ENCODE measurements at places on chromosomes 5 and 9.

GRCh38 chr5:14686517-14686916 is 22.0 kb downstream of the OTULIN start:
- no peak for DNase-seq

DNA sequence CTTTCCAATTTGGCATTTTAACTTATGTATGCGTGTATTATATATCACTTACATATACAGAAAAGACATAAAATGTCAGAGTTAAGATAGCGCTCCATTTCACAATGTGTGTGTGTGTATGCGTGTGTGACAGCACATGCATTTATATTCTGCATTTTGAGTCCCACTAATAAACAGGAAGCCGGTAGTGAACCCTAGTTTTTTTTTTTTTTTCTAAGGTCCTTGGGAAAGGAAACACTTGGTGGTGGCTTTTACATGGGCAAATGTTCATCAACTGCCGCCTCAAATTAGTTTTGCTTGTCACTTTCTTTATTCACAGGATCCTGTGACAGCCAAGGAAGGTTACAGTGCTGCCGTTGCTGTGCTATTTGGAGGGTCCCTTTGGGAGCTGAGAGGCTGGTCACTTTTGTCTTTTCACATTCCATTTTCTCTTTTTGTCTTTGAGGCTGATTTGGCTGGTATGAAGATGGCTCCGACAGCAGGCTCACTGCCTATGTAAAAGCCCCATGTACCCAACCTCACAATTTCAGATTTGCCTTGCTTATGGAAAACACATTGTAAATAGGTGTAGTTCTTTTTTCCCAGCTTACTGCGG is 298.9 kb downstream of the CSNK1G3 start:
- no peak for DNase-seq

- DNase-seq: no peak
Measured at GRCh38 chr9:93948441-93949072, 6.6 kb downstream of the BARX1 start.

- DNase-seq: no peak
Measured at GRCh38 chr5:107551088-107551487, 119.6 kb downstream of the EFNA5 start.

DNA sequence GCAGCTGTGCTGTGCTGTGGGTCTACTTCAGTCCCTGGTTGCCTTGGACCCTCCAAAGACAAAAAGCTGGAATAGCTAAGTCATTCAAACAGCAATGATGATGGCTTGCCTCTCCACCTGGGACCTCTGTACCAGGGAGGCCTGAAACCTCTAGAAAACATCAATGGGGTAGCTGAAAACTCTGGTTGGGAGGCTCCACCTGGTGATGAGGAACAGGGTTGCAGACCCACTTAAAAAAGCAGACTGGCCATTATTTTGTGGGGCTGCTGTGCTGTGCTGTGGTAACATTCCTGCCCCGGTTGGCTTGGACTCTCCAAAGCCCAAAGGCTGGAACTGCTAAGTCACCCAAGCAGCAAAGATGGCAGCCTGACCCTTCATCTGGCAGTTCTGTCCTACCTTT is 839.3 kb upstream of the ARRDC3 start:
- no peak for DNase-seq

- DNase-seq: no peak
Measured at GRCh38 chr5:105428451-105429380, 1866.1 kb upstream of the NUDT12 start.

DNA sequence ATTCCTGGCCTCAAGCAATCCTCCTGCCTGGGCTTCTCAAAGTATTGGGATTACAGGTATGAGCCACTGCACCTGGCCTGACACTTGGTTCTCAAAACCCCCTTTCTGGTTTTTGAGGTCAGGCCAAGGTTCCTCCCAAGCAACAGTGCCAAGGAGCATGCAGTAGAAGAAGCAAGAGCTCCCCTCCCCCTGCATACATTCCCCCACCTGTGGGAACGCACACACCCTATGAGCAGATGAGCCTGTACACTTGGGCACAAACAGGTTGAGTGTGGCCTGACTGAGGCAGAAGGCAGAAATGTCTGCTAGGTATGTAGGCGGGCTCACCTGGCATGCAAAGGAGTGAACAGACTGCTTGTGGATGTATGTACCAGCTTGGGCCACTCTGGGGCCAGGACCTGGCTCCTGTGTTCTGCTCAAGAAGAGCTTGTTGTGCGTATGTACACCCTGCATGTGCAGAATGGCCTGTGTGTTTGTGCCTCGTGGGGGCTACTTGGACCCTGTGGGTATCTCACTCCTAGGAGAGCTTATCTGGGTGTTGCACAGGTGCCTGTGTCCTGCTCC is 1.7 kb downstream of the GPRIN1 start:
- no peak for DNase-seq

GRCh38 chr9:133275105-133276000 is at the start of gene ABO:
Gene ABO, minus strand, starts transcription at chr9:133275201.
- DNase-seq: no peak

GRCh38 chr9:20270161-20270560 is 352.1 kb downstream of the MLLT3 start:
- no peak for DNase-seq

- no peak for DNase-seq
Measured at GRCh38 chr9:37187713-37188439, 67.5 kb downstream of the ZCCHC7 start.

DNA sequence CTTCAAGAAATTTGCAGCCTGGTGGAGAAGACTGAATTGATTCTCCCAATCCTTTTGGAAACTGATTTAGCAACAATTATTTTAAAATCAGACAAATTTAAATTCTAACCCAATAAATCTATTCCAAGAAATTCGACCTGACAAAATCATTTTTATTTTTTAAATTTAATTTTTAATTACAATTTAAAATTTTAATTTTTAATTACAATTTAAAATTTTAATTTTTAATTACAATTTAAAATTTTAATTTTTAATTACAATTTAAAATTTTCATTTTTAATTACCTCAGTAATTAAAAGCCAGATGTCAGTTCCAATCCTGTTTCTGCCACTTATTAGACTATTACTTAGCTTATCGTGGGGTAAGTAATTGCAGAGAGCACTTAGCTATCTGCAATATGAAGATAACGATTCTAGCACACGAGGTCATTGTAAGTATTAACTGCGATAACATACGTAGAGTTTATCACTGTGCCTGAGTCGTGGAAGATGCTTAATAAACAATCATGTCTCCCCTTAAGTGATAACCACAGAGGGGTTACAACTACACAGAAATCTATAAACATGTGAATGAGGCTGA is 346.4 kb upstream of the SLC24A2 start:
- no peak for DNase-seq

GRCh38 chr5:4020400-4020799 is 424.8 kb downstream of the IRX1 start:
- peak; percentile 39 for DNase-seq

DNA sequence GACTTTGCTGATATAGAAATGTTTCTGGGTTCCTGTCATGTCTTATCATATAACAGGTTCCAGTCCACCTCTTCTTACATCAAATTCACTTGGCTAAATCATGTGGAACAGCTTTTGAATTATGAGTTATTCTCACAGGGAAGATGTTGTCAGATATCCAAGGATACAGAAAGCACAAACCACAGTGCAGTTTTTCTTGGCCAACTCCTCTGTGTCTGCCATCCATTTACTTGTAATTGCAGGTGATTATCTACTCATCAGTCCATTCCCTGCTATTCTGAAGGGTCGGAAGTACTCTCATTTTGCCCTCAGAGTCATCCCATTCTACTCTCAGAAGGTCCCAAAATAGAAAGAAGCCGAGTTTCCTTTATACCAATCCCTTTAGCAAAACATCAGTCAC is 10.0 kb downstream of the MARCHF11 start:
- no peak for DNase-seq

DNA sequence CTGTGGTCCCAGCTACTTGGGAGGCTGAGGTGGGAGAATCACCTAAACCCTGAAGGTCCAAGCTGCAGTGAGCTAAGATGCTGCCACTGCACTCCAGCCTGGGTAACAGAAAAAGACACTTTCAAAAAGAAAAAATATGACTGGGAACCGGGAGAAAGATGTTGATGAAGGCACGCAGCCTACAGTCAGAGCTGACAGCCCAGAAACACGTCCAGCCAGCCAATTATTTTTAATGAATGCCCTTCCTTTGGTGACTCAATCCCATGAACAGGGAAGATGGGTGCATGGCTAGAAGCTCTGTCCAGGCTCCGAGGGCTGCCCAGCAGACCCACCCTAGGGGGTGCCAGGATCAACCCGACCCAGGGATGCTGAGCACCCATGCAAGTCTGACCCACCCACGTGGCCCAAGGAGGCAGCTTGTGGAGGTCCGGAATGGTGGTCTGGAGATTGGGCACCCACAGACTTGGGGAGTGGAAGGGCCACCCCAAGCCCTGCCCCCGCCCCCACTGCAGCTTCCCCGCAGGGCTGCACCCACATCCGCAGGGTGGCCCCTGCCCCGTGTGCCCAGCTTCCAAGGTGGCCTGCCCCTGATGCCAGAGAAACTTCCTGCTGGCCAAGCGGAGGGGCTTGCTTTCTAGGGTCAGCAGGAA is 51.0 kb downstream of the ADAMTS2 start:
- DNase-seq: no peak

- no peak for DNase-seq
Measured at GRCh38 chr9:87069690-87070089, 122.4 kb upstream of the GAS1 start.

DNA sequence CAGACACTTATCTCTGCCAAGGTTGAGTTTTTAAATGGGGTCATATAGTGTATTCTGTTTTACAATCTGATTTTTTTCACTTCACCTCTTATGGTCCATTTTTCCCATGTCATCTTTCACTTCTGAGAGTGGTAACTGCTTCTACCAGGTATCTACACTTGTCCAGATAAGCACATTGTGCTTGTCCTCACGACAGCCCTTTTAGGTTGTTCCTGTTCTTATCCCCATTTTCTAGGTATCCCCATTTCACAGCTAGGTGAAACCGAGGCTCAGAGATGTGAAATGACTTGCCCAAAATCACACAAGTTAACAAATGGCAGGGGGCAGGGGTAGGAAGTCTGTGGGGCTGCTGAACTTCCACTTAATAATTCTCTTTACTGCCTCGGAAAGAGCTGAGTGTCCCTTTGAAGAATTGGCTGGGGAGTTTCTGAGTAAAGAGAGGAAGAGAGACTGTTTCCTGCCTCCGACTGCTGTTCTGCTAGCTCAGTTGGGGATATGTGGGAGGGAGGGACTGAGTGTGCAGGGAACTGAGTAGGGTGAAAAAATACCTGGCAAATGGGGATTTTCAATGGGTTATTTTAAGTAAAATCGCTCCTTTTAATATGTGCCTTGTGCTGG is 255.4 kb downstream of the GRIA1 start:
- DNase-seq: no peak

GRCh38 chr5:75659791-75660450 is 48.7 kb downstream of the ANKDD1B start:
- no peak for DNase-seq

Data from renal cortical epithelial cell (primary cell).